ENCODE measurements at places on chromosomes 16 and 17.

DNA sequence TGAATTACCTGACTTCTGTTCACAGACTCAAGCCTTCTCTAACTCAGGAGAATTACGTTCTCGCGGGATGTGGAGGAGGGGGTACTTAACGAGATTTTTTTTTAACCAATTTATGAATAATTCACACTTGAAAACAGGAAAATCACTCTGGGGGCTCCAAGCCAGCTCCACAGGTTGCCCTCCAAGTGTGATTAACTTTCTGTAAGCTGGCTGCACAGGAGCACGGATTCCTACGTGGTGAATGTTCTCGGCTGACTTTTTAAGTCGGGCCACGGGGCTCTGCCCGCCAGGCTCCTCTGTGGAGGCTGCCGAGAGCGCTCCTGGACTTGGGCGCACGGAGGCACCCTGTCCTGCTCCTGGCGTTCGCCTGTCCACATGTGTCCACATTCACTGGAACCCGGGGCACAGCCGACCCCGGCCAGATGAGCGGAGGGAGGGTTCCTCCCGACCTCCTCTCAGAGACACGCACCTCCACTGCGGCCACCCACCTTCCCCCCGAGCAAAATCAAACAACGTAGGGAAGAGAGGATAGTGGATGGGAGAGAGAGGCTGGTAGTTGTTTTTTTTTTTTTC, 147.1 kb upstream of the CHMP6 start:
- no peak for DNase-seq

DNA sequence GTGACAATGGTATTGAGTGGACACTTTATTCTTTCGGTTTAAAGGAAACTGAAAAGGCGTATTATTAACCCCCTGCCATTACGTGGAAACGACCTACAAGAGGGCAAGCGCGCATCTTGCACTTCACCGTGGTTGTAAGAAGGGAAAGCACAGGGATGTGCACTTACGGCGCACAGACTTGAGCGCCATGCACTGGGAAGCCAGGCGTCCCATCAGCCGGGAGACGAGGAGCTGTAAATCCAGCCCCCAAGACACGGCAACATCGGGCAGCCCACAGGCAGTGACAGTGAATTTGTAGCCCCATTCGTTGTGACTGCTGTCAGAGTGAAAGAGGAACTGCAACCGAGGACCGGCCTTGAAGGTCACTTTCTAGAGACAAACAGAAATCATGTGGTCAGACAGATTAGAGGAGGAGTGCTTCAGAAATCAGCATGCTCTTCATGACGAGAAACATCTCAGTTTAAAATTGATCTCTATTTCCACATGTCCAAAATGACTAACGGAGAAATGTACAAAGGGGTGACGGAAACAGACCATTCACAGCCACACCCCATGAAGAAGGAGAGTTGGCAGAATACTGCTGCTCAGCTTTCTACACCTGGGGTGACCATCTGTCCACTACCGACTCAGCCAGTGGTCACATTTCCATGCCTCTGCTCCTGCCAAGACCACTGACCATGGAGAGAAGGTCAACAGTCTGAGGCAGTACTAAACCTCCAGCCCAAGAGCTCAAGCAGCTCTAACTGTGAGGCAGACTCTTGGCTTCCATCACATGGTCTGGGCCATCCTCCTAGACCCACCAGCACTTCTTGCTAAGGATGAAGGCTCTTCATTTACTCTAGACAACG, 68.6 kb downstream of the ZZEF1 start:
- DNase-seq: no peak

DNA sequence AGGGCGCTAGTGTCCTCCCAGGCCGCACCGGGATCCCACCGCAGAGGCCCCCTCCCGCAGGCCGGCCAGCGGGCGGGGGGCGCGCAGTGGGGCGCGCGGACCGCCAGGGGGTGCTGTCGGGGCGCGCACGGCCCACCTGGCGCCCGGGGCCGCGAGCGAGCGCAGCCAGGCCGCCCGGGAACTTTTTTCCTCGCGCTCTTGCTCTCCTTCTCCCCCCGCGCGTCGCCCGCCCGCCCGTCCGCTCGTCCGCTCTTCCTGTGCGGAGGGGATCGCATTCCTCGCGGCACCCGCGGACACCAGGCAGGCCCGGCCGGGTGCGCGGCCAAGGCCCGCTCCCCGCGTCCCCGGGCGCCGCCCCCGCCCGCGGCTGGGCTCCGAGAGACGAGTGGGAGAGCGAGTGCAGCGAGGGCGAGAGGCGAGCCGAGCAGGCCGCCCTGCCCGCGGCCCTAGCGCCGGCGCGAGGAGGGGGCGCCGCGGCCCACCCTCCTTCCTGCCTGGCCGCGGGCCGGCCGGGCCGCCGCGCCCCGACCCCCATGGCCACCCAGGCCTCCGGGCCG, at the start of gene RAI1:
TSS of gene RAI1 (plus strand) at position 272 of the 557 bp plus-strand sequence. CDS start 111,491 bp downstream, outside the sequence.
- DNase-seq: peak; percentile 84

DNA sequence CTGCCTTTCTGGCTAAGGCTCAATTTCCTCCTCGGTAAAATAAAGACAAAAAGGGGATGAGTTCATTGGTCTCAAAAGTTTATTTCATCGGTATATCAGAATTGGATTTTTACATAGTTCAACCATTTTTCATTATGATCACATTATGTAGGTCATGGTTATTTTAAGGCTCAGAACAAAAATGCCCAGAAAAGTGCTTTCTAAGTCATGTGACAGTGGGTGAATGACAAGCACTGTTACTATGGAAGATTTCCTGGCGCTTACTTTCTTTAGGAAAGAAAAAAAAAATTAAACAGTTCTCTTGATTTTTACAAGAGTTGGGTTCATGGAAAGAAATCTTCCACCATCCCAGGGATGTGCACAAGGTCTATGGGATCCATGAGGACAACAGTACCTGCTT, 117.9 kb upstream of the CES5A start:
- DNase-seq: no peak

- peak; percentile 54 for DNase-seq
Observed at GRCh38 chr17:74759243-74759801, 10.9 kb downstream of the NHERF1 start.

DNA sequence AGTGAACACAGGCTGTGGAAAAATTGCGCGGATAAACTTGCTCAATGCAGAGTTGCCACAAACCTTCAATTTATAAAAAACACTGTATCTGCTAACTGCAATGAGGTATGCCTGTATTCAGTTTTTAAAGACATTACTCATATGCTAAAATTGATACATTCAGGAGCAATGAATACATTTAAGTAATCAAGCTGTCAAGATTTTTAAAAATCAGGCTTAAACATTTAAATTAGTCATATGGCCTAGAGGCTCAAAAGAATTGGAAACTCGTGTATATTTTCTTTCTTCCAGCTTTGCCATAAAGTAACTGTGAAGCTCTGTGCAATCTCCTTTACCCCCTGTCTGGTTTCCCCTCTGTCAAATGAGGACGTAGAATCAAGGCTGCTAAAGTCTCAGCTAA, 4.1 kb downstream of the SYNRG start:
- DNase-seq: no peak

GRCh38 chr16:48378836-48379235, 6.4 kb downstream of the SIAH1 start:
- no peak for DNase-seq

- no peak for DNase-seq
Observed at GRCh38 chr17:12519956-12520594, 145.6 kb upstream of the MYOCD start.

- no peak for DNase-seq
Observed at GRCh38 chr16:68355447-68356248, 44.8 kb downstream of the PRMT7 start.

GRCh38 chr17:58595194-58595792, 80.9 kb upstream of the MTMR4 start:
- DNase-seq: no peak

DNA sequence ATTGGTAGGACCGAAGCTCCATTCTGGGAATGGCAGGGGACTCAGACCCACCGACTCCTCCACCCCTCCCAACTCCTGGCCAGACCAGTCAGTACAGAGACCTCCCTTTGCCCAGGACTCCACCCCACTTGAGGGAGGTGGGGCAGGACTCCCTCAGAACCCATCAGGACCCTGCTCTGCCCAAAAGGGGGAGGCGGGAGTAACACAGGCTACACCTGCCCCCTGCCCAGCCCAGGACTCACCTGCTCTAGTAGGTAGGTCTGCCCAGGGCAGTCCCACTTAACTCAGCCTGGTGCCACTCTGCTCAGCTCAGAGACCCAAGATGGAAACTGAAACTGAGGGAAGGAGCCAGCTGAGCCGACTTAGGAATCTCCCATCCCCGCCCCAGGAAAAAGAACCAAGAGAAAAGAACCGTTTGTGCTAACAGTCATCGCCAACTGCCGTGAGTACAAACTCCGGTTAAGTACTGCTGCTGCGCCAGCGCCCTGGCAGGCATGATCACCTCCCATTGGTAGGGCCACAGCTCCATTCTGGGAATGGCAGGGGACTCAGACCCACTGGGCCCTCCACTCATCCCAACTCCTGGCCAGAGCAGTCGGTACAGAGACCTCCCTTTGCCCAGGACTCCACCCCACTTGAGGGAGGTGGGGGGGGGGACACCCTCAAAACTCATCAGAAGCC, 503 bp downstream of the DHX58 start:
- no peak for DNase-seq

DNA sequence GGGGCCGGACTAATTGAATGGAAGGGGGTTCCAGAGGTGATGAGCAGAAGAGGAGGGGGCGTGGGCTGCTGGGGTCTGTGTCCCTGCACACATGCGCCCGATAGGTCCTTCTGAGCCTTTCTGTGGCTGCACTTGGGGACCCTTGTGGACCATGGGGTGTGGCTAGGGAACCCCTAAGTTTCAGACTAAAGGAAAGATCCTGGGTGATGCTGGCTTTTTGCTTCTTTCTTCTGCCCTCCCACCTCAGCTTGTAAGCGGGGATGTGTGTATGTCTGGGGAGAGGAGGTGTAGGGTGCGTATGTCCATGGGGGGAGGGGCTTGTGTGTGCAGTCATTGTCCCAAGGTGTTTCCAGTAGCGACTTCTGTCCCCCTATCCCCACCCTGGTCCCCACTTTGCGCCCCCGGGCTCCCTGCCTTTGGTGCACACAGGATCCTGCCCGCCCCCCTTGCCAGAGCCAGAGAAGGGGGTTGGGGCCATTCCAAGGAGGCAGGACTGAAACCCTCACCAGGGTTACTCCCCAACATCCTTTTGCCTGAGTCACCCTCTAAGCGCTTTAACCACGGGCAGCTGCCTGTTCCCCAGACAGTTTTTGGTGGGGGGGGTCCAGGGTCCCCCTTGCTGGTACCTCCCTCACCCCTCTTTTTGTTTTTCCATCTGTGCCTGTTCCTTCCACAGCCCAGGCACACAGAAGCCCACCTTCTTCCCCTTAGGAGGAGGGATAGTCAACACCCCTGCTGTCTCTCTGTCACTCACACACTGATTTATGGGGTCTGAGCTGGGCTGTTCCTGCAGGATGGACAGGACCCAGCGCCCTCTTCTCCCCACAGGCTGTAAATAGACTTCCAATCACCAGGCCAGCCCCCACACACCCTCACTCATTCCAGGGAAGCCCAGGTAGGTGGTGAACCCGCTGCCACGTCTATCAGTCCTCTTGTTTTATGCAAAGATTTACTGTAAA, 83.2 kb downstream of the ARHGAP23 start:
- DNase-seq: no peak

- DNase-seq: no peak
Observed at GRCh38 chr17:81727324-81728031, 15.4 kb downstream of the SLC25A10 start.

DNA sequence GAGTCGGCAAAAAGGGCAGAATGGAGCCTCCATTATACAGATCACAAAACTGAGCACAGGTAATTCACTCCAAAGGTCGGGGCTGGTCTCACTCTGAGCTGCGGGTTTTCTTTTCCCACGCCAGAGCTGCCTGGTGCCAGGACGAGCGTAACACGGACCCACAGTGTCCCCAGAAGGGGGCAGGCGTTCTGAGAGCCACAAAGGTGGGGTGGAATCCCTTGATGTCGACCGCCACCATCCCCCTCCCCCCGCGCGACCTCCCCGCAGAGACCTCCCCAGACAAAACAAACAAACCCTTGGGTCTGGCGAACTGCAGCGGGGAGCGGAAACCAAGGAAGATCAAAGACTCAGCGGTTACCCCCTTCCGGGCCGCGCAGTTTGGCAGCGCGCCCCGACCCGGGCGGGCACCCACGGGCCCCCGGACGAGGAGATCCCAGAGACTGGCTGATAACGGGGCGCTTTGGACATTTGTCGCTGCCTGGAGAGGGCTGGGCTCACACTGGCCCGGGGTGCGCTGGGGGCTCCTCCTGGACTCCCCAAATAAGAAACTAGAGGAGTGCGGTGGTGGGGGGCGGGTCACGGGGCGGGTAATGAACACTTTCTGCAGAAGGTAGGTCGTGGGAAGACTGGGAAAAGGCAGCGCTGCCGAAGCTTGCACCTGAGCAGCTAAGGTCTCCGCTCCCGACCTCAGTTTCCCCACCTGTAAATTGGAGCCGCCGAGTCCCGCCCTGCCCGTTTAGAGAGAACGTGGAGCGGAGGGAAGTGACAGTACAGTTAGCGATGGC, 664 bp upstream of the NKD1 start:
- peak; percentile 73 for DNase-seq

DNA sequence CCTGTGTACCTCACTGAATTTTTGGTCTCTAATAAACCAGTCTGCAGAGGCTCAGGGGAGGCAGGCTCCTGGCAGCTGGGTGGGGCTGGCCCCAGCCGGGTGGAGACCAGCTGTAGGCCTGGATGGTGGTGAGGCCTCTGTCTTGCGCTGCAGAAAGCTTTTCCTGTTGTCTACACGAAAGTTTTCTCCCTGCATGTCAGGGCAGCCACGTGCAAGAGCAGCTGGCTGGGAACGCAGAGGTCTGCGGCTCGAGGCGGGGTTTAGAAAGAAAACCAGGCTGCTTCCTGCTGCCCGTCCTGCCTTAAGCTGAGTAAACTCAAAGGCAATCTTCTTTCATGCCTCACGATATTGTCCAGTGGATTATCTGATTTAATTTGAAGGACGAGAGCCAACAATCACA, 2.4 kb downstream of the SERPINF1 start:
- DNase-seq: peak; percentile 54
